Activated T-helper 1 cell treated with Interleukin-2 at 50 U/mL for 16 hours (primary cell): ENCODE measurements at places on chromosomes 16 and 17.
A peak's percentile ranks its signal among the peaks of the same experiment; 100 is the strongest.

DNA sequence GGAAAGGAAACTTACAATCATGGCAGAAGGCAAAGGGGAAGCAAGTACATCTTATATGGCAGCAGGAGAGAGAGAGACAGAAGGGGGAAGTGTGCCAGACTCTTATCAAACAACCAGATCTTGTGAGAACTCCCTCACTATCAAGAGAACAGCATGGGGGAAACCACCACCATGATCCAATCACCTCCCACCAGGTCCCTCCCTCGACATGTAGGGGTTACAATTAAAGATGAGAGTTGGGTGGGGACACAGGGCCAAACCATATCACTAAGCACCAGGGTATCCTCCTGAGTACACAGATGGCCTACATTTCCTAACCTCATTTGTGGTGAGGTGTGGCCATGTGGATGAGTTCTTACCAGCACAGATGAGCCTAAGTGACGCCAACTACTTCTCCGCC lies 348.6 kb upstream of the ZFHX3 start:
- DNase-seq: no peak

- no peak for DNase-seq
Measured at GRCh38 chr16:15788846-15789239, 68.0 kb downstream of the MYH11 start.

DNA sequence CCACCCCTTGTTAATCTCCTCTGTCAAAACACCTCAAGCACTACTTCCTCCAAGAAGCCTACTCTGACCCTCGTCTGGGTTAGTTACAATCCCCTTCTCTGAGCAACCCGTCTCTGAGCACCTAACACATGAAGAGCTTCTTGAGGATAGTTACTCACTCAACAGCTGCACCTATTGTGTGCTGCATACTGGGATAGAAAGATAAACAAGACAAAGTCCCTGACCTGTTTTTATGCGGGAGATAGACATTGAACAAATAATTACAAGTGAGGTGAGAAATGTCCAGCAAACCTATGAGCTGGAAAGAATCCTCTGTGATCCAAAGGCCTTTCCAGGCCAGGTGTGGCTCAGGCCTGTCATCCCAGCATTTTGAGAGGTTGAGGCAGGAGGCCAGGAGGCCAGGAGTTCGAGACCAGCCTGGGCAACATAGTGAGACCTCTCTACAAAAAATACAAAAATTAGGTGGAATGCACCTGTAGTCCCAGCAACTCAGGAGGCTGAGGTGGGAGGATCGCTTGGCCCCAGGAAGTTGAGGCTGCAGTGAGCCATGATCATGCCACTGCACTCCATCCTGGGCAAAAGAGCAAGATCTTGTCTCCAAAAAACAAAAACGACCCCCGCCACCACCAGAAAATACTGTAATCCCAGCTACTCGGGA lies 5.5 kb upstream of the ZNF771 start:
- DNase-seq: no peak

- no peak for DNase-seq
Measured at GRCh38 chr16:83407928-83408327, 399.9 kb upstream of the HSBP1 start.

- DNase-seq: no peak
Measured at GRCh38 chr16:66511602-66512271, 38.2 kb downstream of the TK2 start.

DNA sequence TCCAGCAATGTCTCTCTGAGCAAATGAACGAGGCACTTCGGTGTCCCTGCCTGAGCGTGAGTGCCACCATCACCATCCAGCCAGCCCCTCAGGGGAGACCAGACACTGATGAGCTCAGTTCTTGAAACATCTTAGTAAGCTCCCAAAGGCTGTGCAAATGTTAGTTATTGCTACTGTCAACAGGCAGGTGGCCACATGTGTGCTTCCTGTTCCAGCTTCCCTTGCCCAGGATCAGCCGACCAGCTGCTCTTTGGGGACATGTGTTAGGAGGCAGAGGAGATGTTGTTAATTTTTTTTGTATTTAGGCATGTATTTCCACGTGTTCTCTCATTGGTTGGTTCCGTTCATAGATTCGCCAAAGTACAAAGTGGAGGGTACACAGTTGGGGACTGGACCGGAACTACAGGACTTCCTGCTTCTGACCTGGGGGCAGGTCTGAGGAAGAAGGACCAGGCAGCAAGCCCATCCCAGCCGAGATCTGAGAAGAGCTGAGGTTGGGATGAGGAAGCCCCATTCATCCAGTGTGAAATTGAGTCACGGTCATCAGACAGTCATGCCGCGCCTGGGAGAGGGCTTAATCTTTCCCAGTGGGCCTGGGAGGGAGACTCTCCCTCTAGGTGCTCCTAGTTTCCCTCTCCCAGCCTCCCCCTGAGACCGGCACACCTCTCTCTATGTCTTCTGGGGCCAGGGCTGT lies 3.8 kb downstream of the TTYH2 start:
- no peak for DNase-seq

DNA sequence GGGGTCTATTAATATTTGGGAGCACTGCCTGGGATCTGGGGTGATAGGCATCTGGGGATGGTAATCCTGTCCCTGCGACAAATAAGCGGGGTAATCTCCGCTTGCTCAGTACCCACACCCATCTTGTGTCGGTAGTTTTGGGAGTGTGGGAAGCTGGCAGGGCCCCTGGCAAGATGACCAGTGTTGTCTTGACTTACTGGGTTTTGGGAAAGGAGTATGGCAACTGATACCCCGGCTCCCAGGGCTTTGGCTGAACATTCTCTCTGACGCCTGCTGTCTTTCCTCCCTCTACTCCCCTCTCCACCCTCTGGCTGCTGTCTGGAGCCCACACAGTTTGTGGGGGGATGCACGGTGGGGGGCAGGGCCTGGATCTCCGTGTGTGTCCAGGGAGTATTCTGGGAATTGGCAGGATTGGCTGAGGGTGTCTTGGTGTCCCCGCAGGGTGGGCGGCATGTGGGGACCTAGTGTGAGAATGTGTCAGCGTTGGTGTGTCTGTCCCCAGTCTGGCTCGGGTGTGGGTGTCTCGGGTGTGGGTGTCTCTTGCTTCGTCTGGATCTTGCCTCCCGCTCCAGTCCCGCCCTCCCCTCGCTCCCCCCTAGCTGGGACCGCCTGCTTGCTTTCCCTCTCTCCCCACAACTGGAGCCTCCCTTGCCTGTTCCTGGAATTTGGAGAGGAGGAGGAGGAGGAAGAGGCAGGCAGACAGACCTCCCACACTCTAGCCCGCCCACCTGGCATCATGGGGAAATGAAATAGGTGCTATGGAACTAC lies 12.0 kb downstream of the RARA start:
- DNase-seq: no peak

DNA sequence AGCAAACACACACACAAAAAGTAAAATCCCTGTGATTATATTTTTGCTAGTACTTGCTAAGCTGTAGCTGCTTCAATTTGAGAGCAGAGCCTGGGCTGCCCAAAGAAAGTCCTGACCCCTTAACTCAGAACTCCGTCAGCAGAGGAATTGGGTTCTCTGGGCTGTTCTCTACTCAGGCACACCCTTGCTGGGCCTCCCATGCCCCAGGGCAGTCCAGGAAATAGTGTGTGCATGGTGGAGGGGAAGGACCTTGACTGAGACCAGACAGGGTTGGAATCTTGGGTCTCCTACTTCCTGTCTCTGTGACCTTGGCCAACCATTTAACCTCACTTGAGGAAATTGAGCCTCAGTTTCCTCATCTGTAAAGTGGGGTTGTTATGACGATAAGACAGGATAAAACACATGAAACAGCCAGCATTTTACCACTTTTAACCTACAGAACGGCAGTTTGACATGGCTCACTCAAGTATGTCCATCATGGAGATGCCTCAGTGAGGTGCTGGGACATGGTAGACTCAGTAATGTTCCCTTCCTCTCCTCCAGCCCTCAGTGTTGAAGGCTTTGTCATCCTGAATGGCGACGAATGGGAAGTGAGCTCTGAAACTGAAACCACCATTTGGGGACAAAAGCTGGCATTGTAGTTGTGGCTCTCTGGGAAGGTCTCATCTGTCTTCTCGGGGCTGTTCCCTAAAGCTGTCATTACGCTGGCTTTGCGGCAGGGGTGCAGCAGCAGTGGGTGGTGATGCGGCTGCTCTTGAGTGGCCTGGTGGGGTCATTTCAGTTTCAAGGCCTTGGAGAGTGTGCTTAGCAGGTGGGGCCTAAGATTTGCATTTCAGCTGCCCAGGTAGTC lies 74.9 kb downstream of the CMIP start:
- no peak for DNase-seq

DNA sequence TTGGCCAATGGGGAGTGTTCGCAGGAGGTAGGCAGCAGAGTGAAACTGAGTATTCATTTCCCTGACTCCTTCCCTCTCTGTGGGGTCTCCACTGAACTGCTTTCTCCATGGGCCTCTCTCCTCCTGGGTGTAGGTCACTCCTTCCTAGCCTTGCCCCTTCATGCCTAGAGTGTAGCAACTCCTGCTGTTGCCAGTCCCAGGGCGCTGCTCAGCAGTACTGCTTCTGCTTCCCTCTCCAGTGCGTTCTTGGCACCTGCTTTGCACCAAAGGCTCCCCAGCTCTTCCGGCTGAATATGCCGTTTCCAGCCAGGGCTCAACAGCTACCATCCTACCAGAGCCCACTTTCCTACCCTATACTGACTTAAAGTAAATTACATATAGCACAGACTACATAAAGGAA lies 92.2 kb downstream of the MAF start:
- DNase-seq: no peak

DNA sequence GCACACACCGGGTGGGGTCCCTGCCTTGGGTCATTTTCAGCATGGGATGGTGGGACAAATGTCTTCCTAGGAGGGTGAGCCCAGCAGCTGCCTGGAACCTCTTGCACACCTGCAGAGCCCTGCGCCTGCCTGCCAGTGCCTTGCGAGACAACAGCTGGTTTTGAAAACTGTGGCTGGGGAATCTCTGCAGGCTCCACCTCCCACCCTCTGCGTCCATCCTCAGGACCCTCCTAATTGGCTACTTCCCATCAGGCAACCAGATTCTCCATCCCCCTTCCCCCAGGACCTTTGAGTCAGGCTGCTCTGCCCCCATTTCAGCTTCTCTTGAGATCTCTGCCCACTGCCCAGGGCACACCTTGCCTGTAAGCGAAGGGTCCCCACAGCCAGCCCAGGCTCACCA lies 26.6 kb downstream of the PEMT start:
- DNase-seq: no peak

GRCh38 chr17:72139212-72139611 lies 18.4 kb downstream of the SOX9 start:
- no peak for DNase-seq

DNA sequence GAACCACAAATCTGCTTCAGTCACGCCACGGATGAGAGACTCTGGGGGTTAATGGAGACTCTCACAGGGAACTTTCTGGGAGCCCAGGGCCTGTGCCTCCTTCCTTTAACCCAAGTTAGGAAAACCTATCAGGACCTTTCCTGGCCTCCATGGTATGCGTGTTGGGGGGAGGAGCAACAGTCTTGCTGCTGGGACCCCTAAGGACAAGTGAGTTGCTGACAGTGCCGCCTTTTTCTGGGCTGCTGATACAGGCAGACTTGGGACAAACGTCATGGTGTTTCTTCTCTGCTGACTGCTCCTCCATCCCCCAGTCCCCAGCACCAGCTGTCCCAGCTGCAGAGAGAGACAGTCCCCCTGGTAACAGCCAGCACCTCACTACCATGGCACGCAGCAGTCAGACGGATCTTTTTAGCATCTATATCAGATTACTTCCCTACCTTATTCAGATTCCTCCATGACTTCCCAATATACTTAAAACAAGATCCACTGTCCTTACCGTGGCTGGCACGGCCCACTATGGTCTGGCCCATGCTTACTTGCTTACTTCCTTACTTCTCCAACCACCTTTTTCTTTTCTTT lies 6.5 kb downstream of the DPEP2NB start:
- no peak for DNase-seq

- DNase-seq: no peak
Measured at GRCh38 chr17:43069368-43069898, 44.4 kb downstream of the RND2 start.

- DNase-seq: no peak
Measured at GRCh38 chr17:29588562-29589411, 661 bp downstream of the GIT1 start.

DNA sequence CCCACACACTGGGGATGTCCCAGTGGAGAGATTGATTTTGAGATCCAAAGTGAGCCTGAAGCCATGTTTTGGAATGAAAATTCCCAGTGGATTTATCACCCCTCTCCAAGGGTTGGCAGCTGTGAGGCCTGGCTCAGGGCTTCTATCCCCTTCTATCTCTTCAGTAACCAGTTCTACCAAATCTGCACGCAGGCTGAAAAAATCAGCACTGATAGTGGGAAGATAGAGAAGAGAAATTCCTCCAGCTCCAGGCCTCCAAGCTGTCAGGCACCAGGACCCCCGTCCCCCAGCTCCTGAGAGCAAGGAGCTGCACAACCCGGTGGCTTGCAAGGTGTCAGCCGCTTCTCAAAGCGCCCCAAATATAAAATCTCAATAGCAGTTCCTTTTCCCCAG lies 1.0 kb downstream of the FLOT2 start:
- no peak for DNase-seq

GRCh38 chr17:33531311-33531710 lies 238.2 kb upstream of the ASIC2 start:
- DNase-seq: no peak

- no peak for DNase-seq
Measured at GRCh38 chr16:85372627-85373372, 240.3 kb upstream of the GSE1 start.

DNA sequence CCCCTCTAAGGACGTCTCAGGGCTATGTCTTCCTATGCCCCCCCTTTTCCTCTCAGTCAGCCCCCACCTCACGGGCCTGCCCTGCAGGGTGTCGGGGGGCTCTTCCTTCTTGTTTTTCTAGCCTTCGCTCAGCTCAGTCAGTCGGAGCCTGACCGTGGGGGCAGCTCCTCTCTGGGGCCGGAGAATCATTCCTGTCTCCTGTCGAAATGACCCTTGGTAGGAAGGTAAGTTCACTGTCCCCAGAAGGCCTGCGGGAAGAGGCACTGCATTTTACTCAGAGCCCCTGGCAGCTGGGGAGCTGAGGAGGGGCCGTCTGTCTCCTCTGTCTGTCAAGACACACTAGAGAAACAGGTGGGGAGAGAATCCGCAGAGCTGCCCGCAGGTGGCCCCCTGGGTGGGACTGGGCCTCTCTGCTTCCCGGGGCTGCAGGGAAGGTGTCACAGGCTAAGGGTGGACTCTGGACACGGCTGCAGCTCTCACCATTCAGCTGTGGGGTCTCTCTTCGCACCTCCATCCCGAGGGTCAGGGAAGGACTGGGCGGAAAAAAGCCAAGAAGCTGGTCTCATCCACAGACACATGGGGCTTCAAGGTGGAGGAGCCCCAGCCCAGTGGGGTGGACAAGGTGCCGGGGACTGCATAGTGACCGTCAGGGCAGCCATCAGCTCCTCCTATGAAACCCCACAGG lies 112.8 kb upstream of the TNRC6C start:
- DNase-seq: no peak

- peak; percentile 31 for DNase-seq
Measured at GRCh38 chr16:1152651-1153259, at the start of gene CACNA1H. TSS of gene CACNA1H (plus strand) at chr16:1153106. CDS start at chr16:1153738, 632 bp downstream.

DNA sequence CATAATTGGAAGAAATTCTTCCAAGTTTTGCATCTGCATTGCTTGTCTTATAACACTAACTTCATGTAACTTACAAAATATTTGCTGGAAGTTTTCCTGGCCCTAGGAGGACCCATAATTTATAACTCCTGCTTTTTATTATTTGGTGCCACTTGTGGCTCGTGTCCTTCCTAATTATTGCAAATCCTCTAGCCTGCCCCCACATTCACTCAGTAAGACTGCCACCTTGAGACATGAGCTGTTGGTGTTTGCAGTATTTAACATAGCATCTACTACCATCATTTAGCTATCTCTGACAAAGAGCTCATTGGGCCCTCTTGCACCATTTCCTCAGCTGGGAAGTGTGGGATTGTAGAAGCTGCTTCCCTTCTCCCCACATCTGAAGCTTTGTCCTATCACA lies 49.5 kb downstream of the FTO start:
- no peak for DNase-seq

GRCh38 chr17:18191967-18192366 lies 8.3 kb downstream of the ALKBH5 start:
- no peak for DNase-seq
